ENCODE measurements at places on chromosomes 12 and 14.

DNA sequence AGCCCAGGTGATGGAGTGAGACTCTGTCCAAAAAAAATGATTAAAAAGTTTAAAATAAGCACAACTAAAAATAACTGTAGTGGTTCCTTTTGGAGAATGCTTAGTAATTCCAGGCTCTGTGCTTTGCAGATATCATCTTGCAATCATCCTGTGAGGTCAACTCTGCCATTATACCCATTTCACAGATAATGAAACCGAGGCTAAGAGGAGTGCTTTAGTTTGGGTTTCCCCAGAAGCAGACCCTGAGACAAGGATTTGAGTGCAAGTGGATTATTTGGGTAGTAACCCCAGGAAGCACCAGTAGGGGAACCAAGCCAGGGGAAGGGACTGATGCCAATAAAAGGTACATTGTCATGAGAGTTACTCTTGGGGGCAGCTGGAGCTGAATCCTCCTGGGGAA, 44.7 kb downstream of the RIN3 start:
- no peak for DNase-seq

DNA sequence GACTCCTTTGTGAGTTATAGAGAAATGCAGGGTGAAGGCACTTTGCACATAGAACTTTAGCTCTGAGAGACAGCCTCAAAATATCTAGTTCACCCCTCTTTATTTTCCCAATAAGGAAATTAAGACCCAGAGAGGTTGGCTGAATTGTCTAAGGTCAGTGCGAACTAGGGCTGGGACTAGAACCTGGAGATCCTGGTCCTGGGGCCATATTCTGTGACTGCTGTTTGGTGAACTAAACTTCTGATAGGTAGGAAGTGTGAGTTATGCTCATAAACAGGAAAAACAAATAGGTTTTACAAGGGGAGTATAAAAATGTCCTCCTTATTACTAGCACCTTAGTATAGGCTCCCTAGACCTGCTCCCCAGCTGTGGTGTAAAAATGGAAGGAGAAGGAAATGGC, 53.9 kb downstream of the DAD1 start:
- no peak for DNase-seq

DNA sequence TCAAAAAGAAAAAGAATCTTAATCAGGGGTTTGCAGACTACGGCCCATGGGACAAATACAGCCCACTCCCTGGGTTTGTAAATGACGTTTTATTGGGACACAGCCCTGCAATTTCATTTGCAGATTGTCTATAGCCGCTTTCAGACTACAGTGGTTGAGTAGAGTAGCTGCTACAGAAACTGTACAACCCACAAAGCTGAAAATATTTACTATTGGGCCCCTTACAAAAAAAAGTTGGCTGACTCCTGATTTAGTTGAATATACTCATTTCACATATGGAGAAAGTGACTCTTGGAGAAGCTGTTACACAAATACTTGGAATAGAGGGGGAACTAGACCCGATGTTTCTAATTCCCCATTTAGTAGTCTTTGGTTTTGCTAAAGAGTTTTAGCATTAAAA, 162.5 kb upstream of the NOS1 start:
- DNase-seq: no peak

DNA sequence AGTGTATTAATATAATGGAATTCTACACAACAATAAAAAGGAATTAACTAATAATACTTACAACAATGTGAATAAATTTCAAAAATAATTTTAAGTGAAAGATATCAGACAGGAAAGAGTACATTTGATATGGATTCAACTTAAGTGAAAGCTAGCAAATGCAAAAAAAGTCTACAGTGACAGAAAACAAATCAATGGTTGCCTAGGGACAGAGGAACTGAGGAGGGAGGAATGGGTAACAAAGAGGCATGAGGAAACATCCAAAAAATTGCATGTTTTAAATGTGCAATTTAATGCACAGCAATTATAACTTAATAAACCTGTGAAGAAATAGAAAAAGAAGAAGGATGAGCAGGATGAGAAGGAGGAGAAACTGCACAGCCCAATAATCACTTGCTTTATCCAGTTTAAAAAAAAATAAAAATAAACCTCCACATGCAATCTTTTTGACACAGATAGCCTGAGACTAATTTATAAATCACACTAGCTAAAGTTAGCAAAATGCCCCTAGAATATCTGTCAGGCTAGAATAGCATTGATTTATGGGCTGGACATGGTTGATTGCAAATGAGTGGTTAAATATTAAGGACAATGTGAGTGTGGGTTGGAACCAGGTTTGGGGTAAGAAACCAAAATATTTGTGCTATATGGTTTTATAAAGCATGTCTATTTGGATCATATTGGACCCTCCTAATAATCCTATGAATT, 1089.1 kb downstream of the TRHDE start:
- DNase-seq: no peak

DNA sequence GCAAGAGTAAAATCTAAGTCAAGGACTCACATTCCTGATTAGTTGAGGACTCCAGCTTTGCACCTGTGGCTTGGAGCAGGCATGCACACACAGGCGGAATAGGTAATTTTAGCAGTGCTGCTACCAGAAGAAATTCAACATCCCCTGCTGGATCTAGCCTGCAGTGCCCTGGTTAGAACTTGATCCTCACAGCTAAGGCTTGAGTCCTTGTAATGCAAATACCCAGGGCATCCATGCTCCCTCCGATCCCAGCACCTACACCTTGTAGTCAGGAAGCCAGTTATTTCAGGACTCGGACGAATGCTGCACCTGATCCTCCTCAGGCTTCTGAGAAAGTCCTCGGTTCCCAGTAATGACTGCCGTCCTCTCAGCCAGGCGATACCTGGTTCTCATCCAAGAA, 309.0 kb upstream of the AMIGO2 start:
- DNase-seq: no peak

GRCh38 chr14:74683406-74683805, 29.5 kb downstream of the AREL1 start:
- DNase-seq: no peak

DNA sequence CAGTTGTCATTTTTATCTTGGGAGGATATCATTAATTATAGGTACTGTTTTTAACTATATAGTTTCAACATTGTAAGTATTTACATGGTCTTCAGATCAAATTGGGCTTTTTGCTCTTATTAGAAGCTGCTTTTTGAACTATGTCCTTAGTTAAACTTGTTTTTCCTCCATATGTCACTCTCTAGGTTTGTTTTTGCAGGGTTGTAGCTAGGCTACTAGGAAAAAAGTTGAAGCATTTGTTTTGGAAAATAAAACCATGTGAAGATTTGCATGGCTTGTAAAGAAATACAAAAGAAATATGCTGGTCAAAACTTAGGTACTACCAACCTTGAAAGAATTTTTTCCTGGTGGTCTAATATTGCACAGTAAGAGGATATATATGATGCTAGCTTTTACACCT, 3.4 kb downstream of the ARID2 start:
- DNase-seq: no peak

All from stimulated activated CD8-positive, alpha-beta memory T cell treated with anti-CD3 and anti-CD28 coated beads, Interleukin-15, amount 100 ng/mL, for 4 hours (primary cell).